ENCODE measurements at places on chromosomes 3 and 15.

GRCh38 chr3:143276592-143276991 lies 157.0 kb downstream of the CHST2 start:
- DNase-seq, result no peak

DNA sequence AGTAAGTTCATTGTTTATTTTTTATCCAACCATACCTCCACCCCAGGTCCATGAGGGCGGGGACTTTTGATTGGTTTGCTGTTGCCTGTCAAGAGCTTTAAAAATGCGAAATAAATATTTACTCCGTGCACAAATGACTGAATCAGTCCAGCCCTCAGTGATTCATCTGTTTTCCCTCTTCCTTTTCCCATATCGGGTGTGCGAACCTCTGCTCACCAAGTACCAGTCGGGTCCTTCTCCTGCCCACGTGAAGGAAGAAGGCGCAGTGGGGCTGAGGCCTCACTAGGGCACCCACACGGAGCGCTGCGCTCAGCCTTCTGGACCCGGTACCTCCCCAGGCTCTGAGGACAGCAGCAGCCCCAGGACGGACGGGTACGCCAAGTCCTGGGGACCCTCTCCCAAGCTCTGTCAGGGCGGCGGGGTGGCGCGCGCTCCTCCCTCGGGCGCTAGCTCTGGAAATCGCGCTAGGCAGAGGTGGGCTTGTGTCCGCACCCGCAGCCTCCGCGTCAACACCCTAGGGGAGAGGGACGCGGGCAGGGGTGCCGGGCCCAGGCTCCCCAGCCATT lies 70.5 kb upstream of the EPHB3 start:
- no peak for DNase-seq

- DNase-seq, result no peak
These were observed 125.9 kb upstream of the SLC7A14 start for GRCh38 chr3:170711786-170712185.

DNA sequence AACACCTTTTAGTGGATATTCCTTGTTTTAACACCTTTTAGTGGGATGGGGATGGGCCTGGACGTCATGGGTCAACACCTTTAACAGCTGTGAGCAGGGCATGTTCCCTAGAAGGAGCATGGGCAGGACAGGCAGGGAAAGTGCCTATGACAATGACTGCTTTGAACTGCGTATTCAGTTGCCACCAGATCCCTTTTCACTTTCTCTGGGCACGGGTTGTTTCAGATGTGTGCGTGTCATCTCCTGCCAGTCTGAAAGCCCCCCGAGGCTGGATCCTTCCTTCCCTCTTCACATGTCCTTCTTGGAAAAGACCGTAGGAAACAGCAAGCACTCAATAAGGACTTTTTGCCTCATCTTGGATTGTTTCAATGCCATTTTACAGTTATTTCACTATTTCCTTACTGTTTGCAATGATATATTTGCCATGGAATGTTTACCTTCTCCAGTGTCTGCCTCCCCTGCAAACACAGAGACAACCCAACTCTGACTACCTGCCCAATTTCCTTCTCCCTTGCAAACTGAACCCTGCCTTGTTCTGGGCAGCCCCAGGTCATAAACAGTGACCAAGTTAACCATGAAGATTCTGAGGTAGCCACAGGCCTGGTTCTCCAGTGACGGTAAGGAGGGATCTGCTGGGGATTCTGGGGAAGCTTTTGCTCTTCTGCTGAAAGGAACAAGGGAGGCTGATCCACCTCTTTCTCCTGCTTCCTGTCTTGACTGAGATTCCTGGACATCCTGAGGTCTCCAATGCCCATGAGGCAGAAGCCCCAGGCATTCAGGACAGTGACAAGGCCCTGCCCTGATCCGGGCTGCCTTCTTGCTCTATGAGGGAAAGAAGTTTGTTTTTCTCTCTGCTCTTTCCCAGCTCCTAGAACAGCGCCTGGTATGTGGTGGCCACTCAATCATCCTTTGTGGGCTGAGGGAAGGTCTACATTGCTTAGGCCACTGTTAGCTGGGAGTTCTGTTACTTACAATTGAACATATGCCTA lies 51.8 kb downstream of the NOX5 start:
- DNase-seq, result no peak

DNA sequence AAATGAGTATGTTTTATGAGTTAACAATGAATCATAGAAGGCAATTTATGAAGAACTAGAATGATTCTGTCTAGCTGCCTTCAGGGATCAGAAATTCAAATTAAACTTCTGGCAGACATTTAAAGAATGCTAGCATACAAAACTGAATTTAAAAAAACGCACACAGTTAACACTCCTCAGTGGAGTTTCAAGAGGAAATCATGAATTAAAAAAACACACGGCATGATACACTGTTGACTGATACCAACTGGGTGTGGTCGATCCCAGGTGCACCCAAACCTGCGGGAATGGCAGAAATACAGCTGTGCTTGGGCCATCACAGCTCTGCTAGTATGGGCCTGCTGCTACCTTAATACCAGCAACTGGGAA lies 526.0 kb downstream of the FOXP1 start:
- DNase-seq, result no peak
